Activated naive CD8-positive, alpha-beta T cell treated with anti-CD3 and anti-CD28 coated beads, Interleukin-2, amount 10 ng/mL, durations not matched to agents 7 days and 5 days (primary cell): ENCODE measurements at places on chromosomes 1 and 21. TPM values are rescaled to one million over a fixed set of nuclear protein-coding genes. Genes with fewer than 3 reads are reported as not detected.

The OR2T12 gene
- total RNA-seq = not detected

The KCNE2 gene
- not detected for total RNA-seq

The SLAMF7 gene
- 124 TPM for total RNA-seq

The SLC9C2 gene
- not detected for total RNA-seq

The GJB4 gene
- not detected for total RNA-seq

The KIAA0040 gene
- total RNA-seq = 57.1 TPM

The HSPA6 gene
- total RNA-seq = 1.4 TPM

The PCSK9 gene
- total RNA-seq = not detected

- DNase-seq = no peak
Observed at GRCh38 chr1:107524301-107524700, 383.5 kb downstream of the NTNG1 start.

DNA sequence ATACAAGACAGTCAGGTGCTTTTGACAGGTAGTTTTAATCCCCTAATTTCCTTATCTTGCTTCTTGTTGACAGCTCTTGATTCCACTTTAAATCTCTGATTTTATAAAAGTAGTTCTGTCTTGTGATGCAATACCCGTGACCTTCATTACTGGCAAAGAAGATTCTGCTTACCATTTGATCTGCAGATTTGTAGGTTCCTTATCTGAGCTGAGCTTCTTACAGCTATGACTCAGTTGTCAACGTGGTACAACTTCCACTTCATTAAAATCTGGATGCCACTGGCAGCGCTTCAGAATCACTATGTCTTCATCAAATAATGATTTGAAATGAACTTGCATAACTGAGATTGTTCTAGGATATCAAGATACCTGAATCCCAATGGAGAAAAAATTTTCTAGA, 543.6 kb upstream of the B3GALT2 start:
- DNase-seq = no peak

GRCh38 chr1:235763962-235764361, 102.7 kb downstream of the LYST start:
- no peak for DNase-seq

GRCh38 chr1:156525071-156525501, 24.5 kb upstream of the MEF2D start:
- no peak for DNase-seq

- no peak for DNase-seq
Observed at GRCh38 chr1:160744852-160745520, 5.9 kb downstream of the SLAMF7 start.

DNA sequence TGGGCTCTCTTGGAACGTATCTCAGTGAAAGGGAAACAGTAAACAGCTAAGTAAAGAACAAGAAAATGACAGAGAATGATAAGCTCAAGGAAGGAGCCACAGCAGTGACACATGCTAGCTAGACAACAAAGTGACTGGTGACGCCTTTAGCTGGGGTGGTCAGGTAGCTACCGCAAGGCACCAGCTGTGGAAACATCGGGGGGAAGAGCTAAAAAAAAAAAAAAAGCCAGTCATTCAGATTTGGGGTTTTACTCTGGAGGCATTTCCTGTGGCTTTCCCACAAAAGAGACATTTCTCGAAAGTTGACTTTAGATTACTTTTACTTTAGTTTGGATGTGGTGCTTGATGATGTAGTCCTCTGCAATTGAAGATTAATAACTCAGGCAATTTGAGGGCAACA, 2.1 kb downstream of the FHAD1 start:
- peak; percentile 74 for DNase-seq

DNA sequence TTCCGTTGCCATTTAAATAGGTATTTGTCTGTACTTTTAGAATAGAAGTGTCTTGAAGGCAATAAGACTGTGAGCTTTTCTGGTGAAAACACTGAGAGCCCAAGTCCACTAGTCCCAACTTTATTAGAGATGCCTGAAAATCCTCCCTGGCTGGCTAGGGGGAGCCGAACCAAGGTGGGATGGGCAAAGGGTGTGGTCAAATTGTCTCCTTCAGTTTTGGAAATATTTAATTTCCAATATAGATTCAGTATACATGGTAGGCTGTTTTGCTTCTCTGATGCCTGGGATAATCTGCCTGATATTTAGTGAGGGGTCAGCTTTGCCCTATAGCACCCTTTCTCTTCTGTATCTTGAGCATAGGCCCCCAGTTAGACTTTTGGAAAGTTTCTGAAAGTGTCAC, 3.5 kb downstream of the ROR1 start:
- DNase-seq = no peak

- no peak for DNase-seq
Observed at GRCh38 chr21:14987370-14988170, 77.2 kb downstream of the NRIP1 start.

DNA sequence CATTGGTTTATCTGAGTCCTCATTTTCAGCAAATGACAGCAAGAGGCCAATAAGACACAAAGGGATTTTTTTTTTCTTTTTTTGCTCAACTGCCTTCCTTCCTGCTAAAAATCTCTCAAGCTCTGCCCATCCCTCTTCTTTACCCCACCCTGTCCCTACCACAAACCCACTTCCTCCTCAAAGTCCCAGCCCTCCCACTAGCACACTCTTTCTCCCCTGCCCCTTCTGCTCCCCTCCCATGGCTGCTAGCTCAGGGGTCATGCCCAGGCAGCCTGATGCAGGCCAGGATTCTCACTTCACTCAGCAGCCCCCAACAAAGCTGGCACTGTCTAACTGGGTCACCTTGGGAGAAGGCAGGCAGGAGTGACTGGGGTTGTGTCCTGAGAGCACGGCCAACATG, 28.8 kb upstream of the PPP2R5A start:
- peak; percentile 71 for DNase-seq

DNA sequence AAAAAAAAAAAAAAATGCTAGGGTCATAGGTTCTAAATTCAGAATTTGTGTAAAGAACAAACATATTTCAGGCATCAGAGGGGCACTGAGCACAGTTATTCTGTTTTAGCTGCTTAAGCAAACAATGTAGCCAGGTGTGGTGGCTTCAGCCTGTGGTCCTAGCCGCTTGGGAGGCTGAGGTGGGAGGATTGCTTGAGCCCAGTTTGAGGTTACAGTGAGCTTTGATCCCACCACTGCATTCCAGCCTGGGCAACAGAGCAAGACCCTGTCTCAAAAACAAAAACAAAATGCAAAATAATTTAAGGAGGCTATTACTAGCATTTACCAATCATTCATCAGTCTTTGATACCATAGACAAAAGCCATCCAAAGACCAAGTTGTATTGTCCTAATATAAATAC, 49.7 kb upstream of the CDC42BPA start:
- DNase-seq = no peak

- no peak for DNase-seq
Observed at GRCh38 chr21:36816561-36817130, 117.7 kb downstream of the SIM2 start.

DNA sequence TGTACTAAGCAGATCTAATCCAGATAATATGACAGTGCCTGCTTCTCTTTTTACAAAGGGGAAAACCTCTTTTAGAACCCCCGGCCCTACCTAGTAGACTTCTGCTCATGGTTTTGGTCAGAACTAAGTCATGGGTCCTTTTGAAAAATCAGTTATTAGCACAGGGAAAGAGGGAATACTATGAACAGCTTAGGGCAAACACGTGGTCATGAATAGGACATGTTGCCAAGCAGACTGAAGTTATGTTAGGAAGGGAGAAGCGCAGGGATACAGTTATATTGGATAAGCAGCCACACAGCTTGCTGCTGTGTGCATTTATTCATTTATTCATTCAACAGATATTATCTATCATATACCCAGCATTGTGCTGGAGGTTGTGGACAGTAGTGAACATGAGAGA, 25.3 kb upstream of the IGSF3 start:
- DNase-seq = no peak

- DNase-seq = no peak
Observed at GRCh38 chr1:237684236-237684635, 206.5 kb downstream of the ZP4 start.

GRCh38 chr1:221440658-221441057, 301.2 kb downstream of the DUSP10 start:
- DNase-seq = no peak

- no peak for DNase-seq
Observed at GRCh38 chr1:106121728-106122127, 934.7 kb upstream of the PRMT6 start.

DNA sequence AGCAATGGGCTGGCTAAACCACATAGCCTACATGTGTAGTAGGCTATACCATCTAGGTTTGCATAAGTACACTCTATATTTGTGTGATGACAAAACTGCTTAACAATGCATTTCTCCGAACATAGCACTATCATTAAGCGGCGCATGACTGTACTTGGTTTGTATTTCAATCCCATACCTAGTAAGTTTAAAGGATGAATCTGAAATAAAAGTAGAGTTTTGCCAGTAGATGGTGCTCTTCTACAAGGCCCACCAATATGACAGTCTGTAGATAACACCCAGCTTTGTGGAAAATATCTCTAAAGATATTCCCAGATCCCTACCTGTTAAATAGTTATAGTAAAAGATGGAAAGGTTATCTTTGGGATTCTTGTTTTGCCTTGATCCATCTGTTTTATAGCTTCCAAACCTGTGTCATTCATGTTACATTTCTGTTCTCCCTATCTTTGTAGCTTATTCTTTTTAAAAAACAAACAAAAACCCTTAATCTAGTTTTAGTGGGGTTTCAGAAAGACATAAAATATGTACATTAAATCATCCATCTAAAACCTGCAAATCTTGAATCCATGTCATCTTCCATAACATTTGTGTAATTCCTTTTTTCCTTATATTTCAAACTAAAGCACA, 33.9 kb upstream of the ASPM start:
- no peak for DNase-seq

DNA sequence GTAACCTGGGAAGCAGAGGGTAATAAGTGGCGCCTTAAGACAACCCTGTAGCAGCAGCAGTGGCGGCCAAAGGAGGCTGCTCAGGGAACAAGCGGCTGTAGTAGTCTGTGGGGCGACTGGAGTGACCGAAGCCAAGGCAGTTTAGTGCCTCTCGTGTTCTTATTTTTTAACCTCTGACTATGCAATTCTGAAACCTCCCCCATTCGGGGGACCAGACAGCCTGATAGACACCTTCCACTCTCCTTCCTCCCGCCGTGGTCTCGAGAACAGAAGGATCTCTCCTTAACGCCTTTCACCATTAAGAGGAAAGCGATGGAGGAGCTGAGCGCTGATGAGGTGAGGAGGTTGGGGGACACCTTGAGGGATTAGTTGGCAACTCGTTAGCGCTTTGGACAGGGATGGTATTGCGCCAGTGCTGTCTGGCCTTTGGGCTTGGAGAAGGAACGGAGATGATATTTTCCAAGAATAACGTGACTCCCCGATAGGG, 644 bp downstream of the UBE4B start:
- DNase-seq = no peak

DNA sequence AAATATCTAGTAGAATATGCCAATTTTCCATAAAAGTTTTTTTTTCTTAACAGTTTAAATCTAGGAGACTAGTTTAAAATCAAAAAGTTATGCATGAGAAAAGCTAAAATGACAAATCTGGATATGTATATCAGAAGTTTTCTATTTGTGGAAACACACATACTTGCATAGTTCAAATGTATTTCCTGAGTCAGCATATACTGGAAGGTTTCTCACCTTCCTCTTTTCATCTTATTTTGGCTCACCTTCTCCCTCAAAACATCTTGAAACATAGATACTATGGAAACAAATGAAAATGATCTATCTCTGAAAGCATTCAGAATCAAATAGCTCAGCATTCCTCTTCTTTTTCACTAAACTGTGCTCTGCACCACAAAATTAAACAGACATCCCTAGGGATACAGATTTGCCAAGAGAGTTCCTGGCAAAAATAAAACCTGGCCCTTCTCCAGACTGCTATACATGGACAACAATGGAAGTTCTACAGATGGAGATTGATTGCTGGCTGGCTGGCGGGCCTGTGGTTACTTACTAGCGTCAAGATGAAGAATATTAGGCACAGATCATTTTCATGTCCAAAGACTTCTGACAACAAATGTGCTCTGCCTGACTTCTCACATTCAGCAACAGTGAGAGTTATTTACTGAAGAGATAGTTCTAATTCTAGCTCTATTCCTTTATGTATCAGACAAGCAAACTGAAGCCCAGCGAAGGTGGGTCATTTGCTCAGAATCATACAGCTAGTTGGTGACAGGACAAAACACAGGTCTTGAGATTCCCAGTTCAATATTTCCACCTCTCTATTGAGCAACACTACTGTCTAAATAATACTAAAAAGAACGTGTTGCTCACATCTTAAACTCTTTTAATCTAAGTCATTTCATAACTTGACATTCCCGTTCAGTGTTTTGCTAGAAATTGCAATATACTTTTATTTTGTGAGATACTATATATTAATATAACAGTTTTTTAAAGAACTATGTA, 26.6 kb downstream of the DIPK1A start:
- no peak for DNase-seq

DNA sequence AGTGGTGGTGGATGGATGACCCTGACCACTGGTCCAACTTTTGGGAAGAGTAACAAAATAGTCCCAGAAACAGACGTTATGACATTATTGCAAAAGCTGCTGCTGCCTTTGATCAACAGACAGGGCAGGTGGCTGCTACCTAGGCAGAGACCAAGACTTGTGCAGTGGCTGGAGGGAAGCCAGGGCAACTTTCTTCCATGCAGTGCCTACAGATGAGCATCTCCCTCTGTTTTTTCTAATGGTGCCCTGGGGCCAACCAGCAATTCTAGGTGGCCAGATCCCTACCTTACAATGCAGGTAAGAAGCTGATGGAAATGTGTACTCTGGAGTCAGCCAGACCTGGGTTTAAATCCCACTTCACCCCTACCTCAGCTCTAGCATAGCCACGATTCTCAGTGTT, 283.1 kb upstream of the POU3F1 start:
- no peak for DNase-seq

DNA sequence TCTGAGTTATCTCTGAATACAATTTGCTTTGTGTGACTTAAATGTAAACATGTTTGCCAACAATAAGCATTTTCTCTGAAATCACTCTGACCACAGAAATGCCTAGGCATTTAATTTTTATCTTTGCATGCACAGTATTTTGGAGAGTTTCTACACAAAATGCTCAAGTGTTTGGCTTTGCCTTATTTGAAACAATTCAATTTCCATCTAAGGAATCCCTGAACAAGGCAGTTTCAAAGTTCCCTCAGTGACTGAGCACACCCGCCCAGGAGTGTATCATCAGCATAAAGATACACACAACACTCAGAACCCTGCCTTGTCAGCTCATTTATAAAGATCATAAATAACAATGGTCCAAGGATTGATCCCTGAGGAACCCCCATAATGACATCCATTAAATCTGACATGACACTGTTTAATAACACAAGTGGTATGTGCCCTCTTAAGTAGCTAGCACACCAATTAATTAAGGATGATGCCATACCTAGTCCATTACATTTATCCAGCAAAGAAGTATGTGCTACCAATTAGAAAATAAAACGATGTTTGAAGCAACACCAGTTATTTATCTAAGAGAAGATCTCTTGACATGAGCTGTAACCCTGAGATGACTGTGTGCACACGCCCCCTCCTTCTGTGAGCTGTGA, 585.8 kb downstream of the ADGRL2 start:
- DNase-seq = no peak
